ENCODE measurements at places on chromosomes 16 and 17.

GRCh38 chr16:88504489-88505404 is 51.7 kb downstream of the ZFPM1 start:
- DNase-seq, result no peak

GRCh38 chr16:75282466-75283281 is 31.2 kb upstream of the BCAR1 start:
- peak; percentile 92 for DNase-seq

DNA sequence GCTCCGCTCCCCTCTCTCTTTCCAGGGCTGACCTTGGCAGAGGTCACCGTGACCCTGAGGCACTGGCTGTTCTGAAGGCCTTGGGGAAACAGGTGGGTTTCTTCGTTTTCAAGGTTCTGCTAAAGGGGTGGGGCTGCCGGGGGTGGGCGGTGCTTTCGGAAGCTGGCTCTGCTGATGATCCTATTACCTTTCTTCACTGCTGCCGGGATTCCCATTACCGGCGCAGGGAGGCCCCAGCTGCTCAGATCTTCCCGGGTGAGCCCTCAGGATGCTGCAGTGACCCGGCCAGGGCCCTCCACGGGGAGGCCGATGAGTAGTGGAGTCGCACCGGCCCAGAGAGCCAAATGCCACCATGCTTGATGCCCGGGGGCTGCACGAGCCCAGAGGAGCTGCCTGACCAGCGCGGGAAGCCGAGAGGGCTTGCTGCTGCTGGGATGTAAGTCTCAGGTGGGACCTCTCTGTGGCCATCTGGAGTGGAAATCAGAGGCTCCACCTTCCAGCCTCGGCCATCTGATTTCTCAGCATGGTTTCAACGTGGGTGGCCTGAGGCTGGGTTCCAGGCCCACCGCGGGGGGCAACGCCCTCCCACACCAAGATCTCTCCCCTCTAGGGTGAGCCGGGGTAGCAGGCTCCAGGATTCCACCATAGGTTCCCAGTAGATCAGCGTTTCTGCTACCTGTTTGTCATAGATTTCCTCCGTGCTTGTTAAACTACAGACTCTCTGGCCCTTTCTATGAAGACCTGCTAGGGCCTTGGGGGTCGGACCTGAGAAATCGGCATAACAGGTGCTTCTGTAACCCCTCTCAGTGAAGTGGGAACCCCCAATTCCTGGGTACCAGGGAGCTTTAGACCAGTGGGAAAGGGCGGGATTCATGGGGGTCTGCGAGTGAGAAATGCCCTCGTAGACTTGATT is 21.6 kb upstream of the ADCY7 start:
- DNase-seq, result no peak

DNA sequence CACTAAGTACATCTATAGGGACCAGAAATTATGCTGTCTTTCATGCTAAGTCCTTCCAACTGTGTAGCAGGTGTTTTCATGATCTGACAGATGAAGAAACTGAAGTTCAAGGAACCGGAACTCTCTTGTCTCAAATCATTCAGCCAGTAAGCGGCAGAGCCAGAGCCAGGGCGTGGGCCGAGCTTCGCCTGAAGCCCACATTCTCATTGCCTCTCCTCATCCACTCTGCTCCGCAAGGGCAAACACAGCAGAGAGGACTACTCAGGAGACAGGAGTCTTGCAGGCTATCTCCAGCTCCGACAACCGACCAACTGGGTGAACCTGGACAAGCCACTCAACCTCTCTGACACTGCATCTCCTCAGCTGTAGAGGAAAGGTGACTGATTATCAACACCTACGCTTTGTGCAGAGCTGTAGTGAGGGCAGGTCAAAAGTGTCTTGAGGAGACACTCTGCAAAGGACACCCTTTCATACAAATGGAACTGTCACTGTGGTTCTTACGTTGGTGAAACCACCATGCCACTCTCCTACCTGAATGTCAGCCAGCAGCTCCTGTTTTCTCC is 72.9 kb downstream of the CYTH1 start:
- no peak for DNase-seq

GRCh38 chr17:9521062-9521461 is 54.6 kb downstream of the STX8 start:
- DNase-seq, result no peak

DNA sequence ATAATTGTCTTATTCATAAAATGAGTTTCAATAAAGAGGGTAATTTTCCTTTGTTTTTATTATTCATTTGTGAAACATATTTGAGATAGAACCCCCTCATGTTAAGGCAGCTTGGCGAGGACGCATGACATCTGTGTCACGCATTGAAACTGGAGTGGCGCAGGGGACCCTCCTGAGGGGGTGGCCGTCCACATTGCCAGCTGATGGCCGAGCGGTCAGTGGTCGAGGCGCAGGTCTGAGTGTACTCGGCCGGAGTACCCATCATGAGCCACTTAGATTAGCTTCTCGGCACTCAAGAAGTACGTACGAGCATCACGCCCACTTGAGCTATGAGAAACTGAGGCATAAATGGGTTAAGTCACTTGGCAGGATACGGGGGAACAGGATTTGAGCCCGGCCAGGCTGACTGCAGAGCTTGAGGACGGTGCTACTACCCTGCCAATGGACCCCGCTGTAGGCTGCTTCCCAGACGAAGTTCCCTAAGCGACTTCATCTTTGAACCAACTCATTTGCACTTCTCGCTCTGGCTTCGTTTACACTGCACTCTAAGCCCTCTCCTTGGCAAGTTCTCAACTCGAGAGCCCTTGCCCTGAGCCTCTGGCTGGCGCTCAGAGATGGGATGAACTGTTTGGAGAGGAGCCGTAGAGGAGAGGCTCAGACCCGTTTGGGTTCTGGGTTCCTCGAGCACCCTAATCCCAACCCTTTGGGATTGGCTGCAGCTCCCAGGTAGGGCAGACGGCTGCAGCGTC is 91.8 kb downstream of the SDK2 start:
- no peak for DNase-seq

- no peak for DNase-seq
Observed at GRCh38 chr16:56935201-56935600, 3.3 kb downstream of the HERPUD1 start.

- no peak for DNase-seq
Observed at GRCh38 chr16:54063279-54063773, 223.3 kb downstream of the IRX3 start.

Data from M059J (cell line).